ENCODE measurements at places on chromosomes 2 and 18.

DNA sequence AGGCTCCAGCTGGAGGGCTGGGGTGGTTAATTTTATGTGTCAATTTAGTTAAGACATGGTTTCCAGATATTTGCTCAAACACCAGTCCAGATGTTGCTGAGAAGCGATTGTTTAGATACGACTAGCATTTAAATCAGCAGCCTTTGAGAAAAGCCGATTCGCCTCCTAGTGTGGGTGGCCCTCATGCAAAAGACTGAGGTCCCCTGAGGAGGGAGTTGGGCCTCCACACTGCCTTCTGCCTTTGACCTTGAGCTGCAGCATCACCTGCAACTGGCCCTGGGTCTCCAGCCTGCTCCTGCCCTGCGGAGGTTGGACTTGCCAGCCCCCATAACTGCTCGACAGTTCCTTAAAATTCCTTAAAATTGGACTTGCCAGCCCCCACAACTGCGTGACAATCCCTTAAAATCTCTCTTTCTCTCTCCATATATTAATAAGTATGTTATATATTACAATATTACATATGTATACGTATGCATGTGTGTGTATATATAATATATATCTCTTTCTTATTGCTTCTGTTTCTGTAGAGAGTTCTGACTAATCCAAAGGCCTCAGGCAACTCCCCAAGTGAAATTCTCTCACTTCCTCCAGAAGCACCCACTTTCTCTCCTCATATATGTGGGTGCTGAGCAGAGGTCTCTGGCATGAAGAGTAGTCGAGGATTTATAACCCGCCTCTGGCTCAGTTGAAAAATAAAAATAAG, 14.4 kb downstream of the FBLN7 start:
- no peak for DNase-seq

DNA sequence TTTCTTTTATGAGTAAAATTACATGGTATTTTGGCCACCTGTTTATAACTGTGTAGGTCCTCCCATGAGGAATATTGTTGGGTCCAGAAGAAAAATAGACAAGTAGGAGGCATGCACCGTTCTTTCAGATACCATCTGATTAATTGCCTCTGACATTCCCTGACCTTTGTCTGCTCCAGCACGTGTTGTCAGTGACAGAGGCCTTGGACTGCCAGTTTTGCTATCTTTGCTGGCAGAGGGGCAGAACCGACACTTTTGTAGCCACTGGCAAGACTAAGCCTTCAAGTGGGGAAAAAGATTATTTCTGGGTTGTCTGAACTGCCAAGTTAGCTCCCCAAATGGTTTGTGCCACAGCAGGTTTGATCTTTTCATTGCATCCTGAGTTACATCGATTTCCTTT, 276.9 kb downstream of the CAMKMT start:
- no peak for DNase-seq

DNA sequence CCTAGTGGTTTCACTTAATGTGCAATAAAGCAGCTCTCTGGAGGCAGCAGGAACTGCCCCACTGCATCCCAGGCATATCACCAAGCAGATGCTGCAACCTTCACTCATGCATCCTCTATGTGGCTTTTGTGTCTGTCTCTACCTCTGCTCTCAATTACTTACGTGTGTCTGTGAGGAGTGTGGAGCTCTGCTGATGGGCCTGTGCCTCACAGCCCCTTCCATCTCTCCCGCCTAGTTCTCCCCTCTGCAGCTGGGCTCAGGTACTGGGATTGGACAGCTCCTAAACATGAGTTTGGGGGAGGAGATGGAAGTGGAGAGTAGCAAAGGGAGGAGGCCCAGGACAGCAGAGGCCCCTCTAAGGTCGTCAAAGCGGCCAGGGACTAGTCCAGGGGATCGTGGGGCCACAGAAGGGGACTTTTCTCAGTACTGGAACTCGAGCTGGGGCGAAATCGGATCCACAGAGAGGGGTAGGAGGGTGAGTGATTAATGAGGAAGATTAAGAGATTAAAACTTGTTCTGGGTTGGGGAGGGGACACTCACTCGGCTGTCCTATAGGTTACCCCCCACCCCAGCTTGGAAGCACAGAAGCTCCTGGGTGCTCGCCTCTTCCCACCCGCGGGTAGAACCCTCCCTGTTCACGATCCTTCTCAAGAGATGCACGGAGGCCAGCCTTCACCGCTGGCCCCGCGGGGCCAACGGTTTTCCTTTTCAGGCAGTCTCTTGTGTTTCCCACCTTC, 2.1 kb upstream of the LBX2 start:
- DNase-seq, result no peak

DNA sequence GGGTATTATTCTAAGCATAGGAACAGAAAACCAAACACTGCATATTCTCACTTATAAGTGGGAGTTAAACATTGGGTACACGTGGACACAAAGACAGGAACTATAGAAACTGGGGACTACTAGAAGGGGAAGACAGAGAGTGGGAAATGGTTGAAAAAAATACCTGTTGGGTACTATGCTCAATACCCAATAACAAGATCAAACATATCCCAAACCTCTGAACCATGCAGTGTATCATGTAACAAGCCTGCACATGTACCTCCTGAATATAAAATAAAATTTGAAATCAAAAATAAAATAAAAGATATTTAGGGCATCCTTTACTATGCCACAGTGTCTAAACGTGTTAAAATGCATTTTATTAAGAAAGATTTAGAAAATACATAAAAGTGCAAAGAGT, 221.0 kb upstream of the TFPI start:
- no peak for DNase-seq

GRCh38 chr18:27717816-27718215, 459.1 kb downstream of the CDH2 start:
- DNase-seq, result no peak

DNA sequence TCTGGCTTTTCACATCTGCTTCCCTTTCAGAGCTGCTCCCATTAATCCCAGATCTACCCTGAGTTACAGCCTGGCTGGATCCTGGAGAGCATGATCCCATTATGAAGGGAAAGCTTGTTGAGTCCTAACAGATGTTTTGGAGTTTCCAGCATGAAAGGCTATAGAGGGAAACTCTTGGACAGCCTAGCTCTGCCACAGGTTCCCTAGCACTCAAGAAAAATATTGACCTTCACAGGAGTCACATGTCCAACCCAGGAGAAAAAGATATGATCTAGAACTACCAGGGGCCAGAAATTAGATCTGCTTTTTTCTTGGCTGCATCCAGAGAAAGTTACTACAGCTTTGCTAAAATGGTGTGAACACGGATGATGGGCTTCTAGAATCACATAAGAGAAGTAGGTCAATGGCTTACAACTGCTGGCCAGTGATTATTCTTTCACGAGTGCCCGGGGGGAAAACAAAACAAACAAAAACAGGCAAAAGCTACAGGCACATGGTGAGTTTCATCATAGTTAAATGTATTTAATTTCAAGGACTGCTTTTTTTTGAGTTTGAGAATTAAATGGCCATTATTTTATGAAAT, 15.9 kb downstream of the CCDC93 start:
- no peak for DNase-seq

DNA sequence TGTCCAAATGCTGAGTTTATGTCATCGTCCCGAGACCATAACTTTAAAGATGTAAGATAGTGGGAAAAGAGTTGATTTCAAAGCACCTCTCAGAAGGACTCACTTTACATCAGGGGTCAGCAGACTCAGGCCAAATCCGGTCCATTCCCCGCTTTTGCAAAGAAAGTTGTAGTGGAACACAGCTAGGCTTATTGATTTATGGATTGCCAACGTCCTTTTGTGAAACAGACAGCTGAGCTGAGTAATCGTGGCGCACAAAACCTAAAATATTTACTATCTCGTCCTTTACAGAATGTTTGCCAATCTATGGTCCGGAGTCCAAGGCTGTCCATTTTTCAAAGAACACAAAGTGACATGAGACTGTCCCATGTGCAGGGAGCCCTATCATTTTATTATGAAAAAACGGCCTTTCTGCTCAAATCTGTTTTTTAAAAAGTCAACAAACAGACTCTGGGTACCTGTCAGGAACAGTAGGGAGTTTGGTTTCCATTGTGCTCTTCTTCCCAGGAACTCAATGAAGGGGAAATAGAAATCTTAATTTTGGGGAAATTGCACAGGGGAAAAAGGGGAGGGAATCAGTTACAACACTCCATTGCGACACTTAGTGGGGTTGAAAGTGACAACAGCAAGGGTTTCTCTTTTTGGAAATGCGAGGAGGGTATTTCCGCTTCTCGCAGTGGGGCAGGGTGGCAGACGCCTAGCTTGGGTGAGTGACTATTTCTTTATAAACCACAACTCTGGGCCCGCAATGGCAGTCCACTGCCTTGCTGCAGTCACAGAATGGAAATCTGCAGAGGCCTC, at the start of gene IL1RN:
Gene IL1RN (plus strand): TSS at position 754 of the 801 bp plus-strand sequence. CDS start 27 bp downstream, at position 781.
- no peak for DNase-seq

GRCh38 chr2:44954447-44954888, 13.0 kb downstream of the SIX3 start:
- no peak for DNase-seq

GRCh38 chr2:167582619-167583018, 664.8 kb downstream of the STK39 start:
- DNase-seq, result no peak

DNA sequence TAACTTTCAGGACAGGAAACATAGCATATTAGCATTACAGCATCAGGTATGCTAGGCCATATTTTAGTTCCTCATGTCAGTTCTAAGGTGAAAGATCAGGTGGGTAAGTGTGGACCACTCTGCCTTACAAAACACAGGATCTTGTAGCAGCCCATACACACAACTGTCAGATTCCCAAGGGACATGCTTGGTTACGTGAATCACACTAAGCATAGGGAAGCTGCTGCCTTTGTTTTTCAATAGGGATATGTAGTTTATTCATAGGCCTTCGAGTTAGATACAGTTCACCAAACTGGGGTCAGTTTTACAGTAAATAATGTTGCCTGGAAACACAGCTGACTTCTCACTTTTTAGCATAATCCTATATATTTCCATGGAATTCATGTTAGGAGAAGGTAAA, 116.1 kb upstream of the OTX1 start:
- no peak for DNase-seq

DNA sequence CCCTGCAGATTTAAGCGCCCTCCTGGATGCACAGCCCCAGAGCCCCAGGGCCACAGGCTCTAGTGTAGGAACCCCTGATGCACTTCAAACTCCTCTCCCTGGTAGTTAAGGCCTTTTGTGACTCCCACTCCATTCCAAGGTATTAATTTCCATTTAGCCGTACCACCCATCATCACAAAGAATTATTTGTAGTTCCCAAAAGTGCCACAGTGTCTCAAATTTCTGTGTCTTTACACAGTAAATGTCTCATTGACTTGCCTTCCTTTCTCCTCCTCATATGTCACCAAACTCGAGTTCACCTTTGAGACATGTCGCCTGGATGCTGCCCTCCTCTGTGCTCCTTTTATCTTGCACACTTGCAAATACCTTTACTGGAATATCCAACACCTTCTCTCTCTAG, 25.9 kb downstream of the PECR start:
- no peak for DNase-seq

DNA sequence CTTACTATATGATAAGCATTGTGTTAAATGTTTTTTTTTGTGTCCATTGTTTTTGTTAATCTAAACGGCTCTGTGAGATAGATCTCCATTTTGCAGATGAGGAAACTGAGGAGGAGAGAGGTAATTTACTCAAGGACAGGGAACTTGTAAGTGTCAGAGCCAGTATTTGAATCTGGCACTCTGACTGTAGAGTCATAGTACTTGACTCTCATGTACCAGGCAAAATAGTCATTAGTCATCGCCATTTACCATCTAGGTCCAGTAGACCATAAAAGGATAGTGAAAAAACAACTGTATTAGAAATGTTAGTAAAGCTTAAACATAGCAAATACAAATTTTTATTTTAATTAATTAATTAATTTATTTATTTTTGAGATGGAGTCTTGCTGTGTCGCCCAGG, 4.8 kb downstream of the PSMD14 start:
- DNase-seq, result no peak

DNA sequence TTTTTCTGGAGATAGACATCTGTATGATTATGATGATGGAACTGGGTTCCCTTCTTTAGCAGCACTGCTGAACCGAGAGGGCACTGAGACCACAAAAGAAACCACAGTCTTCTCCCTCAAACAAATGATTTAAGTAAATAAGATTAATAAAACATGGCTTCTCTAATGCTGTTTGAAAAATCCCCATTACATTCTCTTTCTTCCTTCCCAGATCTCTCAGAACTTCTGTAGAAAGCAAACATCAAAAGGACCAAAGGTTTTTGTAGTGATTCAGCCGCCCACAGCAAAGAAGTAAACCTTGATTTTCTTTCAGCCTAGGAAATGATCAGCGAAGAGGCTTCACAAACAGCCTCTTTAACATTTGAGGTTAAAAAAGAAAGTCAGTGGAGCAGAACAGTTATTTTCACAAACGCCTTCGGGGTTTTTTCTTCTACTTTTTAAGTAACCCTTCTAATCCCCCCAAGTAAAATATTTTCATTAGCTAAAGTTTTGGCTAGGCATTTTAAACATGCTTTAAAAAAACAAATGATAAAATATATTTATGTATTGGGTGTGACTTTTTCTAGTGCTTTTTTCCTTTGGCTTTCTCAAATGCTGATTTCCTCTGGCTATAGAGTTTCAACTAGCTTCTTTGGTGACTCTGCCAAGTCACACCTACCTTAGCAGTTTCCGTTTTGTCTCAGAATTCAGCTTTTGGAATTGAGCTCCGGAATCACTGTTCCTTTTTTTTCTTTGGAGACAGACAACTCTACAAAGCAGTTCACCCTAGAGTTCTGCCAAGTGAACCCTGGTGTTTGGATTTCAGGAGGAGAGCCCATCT, 89.6 kb downstream of the UPP2 start:
- DNase-seq, result peak; percentile 43

- DNase-seq, result no peak
These were observed 161.6 kb downstream of the BCL11A start for GRCh38 chr2:60391649-60392375.

DNA sequence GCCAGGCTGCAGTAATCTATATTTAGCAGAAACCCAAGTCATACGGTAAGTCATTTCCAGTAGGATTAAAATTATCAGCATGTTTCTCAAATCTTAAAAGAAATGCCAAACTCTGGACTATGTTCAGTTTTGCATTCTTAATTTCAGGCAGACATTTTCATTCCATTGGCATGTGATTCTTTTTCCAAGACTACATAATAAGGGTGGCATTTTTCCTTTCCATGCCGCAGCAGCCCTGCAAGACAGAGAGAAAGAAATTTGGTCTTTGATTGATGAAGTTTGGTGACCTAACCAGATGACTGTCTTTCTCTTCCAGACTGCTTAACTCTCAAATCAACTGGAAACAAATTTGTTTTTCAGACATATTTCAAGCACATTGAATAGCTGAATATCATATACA, 118.1 kb downstream of the FHOD3 start:
- DNase-seq, result no peak

GRCh38 chr2:224310943-224311625, 90.8 kb downstream of the FAM124B start:
- no peak for DNase-seq

GRCh38 chr2:9974343-9974742, 22.9 kb downstream of the GRHL1 start:
- DNase-seq, result no peak

DNA sequence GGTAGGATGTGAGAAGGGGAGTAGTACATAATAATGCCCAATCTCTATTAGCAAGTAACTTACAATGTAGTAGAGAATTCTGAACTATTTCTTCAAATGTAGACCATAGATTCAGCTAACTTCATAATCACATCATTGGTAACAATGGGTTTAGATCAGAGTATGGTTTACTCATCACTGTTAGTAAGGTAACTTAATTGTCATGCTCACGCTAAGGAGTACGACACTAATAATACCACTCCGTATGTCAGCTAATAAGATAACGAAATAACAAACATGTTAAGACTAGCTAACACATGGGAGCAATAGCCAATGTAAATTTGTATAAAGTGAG, 56.4 kb upstream of the CCDC141 start:
- DNase-seq, result no peak

GRCh38 chr2:64203858-64204632, 59.8 kb upstream of the PELI1 start:
- no peak for DNase-seq

All from activated CD4-positive, alpha-beta T cell treated with anti-CD3 and anti-CD28 coated beads, Interleukin-2, amount 50 U/mL, for 24 hours (primary cell).